ENCODE measurements at places on chromosomes 7 and 10. TPM values are rescaled to one million over a fixed set of nuclear protein-coding genes. Genes with fewer than 3 reads are reported as not detected.

The CALHM1 gene
- not detected for total RNA-seq

The SMC3 gene
- 30.5 TPM for total RNA-seq

The CCL26 gene
- total RNA-seq: not detected

The KLF6 gene
- 314 TPM for total RNA-seq

The AOAH gene
- total RNA-seq: not detected

The EN2 gene
- total RNA-seq: not detected

The NOS3 gene
- total RNA-seq: 20.9 TPM

All from bladder microvascular endothelial cell (primary cell).